ENCODE measurements at places on chromosomes 12 and 14.

DNA sequence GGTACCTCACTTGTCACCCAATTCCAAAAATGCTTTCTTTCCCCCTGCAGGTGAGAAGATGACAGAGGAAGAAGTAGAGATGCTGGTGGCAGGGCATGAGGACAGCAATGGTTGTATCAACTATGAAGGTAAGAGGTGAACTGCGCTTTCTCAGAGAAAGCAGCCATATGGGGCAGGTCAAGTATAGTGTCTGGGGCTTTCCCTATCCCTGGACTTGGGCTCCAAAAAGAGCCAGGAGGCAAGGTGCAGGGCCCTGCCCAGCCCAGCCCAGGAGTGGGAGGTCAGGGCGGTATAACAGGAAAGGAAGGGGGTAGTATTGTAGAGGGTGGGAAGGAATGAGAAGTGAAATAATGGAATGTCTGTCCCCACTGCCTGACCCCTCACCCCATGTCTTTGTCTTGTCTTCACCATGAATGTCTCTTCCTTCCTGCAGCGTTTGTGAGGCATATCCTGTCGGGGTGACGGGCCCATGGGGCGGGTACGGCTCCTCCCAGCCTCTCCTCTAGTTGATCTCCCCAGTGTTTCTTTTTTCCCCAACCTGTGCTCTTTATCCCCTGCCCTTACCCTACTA lies 2.1 kb downstream of the MYL6 start:
- DNase-seq = no peak

DNA sequence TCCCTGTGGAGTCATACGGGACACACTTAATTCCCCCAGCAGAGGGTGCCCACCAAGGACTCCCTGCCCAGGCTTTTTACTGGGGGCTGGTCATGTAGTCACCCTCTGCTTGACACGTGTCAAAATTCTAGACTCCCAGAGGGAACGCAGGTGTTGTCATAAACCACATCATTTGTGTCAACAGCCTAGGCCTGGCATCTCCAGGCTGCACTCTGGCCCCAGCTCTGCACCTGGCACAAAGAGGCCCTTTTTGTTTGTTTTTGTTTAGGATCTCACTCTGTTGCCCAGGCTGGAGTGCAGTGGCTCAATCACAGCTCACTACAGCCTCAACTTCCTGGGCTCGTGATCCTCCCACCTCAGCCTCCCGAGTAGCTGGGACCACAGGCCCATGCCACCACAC lies 21.1 kb downstream of the BRI3BP start:
- no peak for DNase-seq

DNA sequence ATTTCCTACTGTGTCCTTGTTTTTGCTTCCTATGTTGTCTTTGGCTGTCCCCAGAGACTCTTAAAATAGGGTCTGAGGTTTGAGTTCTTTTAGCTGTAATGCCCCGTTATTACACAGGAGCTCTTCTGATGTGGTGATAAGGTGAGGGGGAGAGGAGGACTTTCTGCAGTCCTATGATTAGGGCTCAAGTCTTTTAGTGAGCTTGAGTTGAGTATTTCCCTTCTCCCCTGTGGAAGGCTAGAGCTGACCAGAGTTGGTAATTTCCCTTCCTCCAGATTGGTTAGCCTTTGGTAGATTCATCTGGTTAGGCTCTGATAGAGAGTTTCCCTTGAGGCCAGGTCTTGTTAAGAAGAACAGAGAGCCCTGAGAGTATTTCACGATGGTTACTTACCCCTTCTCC lies 4.3 kb upstream of the HIF1A start:
- no peak for DNase-seq

DNA sequence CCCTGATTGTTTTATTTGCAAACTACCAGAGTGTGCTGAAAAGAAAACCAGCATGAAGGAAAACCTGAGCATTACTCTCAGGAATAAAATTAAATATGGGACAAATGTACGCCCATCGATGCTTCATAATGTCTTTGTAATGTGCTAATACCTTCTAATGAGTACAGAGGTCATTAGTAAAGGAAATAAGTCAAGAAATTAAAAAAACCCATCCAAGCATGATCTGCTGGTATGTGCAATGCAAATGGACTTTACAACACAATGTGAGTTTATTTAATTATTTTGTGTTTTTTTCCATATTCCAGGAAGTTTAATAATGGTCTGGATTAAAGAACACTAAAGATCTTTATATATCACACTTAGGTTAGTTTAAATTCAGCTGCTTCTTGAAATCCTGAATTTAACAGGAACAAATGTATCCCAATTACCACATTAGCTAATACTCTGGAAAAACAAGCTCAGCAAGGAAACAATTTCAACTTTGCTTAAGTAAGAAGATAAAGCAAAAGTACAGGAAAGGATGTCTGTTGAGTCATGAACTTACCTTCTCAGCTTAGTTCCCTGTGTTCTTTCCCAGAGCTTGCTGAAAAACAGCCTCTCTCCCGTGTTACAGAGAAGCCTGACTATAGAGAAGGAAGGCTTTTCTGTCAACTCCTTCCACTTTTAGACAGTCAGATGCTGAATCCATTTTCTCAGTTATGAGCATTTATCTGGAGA lies 179.3 kb upstream of the TMEM260 start:
- no peak for DNase-seq

- DNase-seq = no peak
Measured at GRCh38 chr14:94728950-94729349, 41.0 kb downstream of the GSC start.

GRCh38 chr14:22598896-22599244 lies 770 bp downstream of the ABHD4 start:
- peak; percentile 13 for DNase-seq

DNA sequence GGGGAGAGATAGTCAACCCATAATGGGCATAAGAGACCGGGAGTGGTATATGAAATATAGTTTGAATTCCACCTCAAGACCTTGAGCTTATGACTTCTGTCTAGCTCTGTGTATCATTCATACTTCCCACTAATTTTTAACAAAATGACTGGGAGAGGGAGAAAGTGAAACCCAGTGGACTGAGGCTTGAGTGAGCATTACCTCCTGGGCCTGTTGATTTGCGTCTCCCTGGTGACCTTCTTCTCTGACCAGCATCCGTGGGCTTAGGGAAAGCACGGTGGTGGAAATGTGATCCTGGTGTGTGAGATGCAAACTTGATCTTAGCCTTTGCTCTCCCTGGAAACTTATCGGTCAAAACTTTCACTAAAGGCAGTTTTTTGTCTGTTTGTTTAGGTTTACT lies 207.9 kb upstream of the BCL2L14 start:
- peak; percentile 20 for DNase-seq

DNA sequence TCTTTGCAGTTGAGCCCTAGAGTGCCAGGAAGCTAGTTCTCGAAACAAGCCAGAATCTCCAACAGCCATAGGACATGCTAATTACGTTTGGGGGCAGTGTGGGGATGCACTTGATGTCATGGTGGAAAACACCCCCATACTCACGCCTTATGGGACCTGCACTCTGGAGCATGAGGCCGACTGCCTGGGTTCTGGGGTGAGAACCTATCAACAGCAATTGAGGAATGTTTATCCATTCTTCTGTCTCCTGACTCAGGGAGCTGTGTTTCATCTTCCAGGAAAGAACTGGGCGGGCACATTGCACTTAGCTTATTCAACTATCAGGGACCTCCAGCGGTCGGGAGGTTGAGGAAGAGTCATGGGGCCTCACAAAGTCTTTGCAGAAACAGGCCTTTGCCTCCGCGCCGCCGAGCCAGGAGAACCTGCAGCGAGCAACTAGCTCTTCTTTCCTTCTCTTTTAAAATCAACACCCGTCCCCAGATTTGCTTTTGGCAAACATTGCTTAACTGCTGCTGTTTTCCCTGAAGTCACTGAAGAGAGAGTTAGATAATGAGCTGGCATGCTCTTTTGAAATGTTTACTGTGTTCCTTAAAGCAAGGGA lies 226.1 kb upstream of the DIO3 start:
- no peak for DNase-seq

DNA sequence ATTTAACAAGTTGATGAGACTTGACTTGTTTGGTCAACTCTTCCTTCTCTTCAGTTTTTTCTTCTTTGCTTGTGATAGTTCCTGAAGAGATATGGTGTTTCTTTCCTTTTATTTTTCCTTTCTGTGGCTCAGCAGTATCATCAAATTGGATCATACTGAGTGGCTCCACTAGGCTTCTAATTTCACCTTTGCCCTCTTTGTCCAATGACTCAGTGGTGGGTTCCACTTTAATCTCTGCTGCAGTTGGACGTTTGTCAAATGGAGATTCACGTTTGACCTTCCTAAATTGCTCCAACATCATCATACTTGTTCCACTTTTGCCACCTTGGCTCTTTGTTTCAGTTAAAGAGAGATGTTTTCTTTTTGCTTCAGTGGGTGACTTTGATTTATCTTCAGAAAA lies 41.5 kb downstream of the FAM186A start:
- no peak for DNase-seq

- DNase-seq = no peak
Measured at GRCh38 chr14:56854325-56854724, 44.0 kb upstream of the OTX2 start.

DNA sequence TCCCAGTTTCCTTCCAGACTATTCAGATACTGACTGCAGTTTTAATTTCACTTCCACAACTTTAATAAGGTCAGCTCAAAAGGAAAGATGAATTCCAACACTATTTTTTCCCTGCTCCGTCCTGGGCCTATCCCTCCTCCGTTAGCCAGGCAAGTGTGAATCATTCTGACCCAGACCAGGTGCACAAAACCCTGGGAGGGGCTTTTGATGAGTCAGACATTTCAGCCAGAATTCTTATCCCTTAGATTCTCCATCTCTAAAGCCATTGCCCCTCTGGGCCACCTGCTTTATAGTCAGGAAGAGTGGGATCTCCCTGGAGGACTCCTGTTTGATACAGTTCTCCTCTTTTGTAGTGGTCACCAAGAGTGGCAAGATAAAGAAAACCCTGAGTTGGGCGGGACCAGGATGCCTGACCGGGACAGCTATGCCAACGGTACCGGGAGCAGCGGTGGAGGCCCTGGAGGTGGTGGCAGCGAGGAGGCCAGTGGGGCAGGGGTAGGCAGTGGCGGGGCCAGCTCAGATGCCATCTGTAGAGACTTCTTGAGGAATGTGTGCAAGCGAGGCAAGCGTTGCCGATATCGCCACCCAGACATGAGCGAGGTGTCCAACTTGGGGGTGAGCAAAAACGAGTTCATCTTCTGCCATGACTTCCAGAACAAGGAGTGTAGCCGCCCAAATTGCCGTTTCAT lies 2.2 kb downstream of the ZC3H10 start:
- DNase-seq = no peak

Data from MG63 (cell line).